ENCODE measurements at places on chromosomes 1 and 21. TPM values are rescaled to one million over a fixed set of nuclear protein-coding genes. Genes with fewer than 3 reads are reported as not detected.

- no peak overlapping the region for H3K4me3 ChIP-seq
- no peak for DNase-seq
- H3K36me3 ChIP-seq: no peaks in the 10 kb centered on the region
- H3K27ac ChIP-seq: peak overlapping the region; percentile 85
These were observed 24.8 kb upstream of the ALDH4A1 start for GRCh38 chr1:18927082-18927653.

- H3K36me3 ChIP-seq: no peaks in the 10 kb centered on the region
- no peak overlapping the region for H3K27ac ChIP-seq
- no peak for DNase-seq
- no peak overlapping the region for H3K4me3 ChIP-seq
- no peaks in the 10 kb centered on the region for H3K27me3 ChIP-seq
- H3K4me1 ChIP-seq: no peaks in the 10 kb centered on the region
These were observed 200.5 kb upstream of the RUNX1 start for GRCh38 chr21:35249636-35250035.

GRCh38 chr21:34639250-34639649 is 24.3 kb upstream of the RCAN1 start:
- no peak overlapping the region for H3K27ac ChIP-seq
- H3K4me3 ChIP-seq: no peak overlapping the region
- H3K27me3 ChIP-seq: no peaks in the 10 kb centered on the region
- no peaks in the 10 kb centered on the region for H3K4me1 ChIP-seq
- no peaks in the 10 kb centered on the region for H3K36me3 ChIP-seq

GRCh38 chr1:117802531-117803257 is 126.7 kb downstream of the GDAP2 start:
- no peak overlapping the region for H3K4me3 ChIP-seq
- DNase-seq: no peak
- no peaks in the 10 kb centered on the region for H3K27me3 ChIP-seq
- no peaks in the 10 kb centered on the region for H3K4me1 ChIP-seq
- no peak overlapping the region for H3K27ac ChIP-seq
- no peaks in the 10 kb centered on the region for H3K36me3 ChIP-seq

DNA sequence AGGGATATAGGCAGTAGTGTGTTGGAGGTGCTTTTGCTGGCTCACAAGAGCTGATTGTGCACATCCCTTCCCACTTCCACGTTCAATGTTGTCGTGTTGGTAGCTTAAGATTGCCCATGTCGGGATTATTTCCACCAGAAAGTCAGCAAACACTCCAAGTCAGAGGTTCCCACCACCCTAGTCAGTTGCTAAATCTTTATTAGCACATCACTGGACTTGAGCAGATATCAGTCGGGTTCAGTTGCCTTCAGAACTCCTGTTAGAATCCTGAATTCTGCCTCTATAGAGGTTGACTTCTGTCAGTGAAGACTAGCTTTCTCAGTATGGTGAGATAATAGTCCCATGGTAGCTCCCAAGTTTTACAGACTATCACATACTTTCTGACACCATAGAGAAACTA is 10.5 kb downstream of the AGL start:
- H3K27ac ChIP-seq: no peak overlapping the region
- no peak overlapping the region for H3K4me3 ChIP-seq
- H3K4me1 ChIP-seq: no peaks in the 10 kb centered on the region
- no peak for DNase-seq
- no peaks in the 10 kb centered on the region for H3K27me3 ChIP-seq
- H3K36me3 ChIP-seq: no peaks in the 10 kb centered on the region

GRCh38 chr1:54459140-54459539 is 52.9 kb upstream of the SSBP3 start:
- H3K27me3 ChIP-seq: no peaks in the 10 kb centered on the region
- H3K27ac ChIP-seq: no peak overlapping the region
- no peak overlapping the region for H3K4me3 ChIP-seq
- no peak for DNase-seq

DNA sequence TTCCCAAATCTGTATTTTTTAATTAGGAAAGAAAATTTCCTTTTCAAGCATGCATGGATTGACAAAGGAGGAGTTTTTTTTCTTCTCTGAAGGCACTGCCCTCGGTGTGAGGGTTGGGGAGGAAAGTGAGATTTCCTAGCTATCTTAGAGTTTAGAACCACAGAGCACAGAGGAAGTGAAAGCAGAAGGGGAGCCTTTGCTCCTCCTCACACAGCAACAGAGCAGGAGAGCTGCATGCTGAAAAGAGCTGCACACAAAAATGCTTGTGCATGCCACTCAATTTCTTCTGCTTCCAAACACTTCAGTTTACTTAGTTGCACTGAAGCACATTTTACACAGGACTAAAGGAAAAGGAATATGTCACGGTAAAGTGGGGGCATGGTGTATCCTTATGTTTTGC is 308.1 kb downstream of the GPATCH2 start:
- no peak overlapping the region for H3K27ac ChIP-seq
- H3K27me3 ChIP-seq: no peaks in the 10 kb centered on the region
- H3K36me3 ChIP-seq: no peaks in the 10 kb centered on the region

- H3K4me3 ChIP-seq: peak within 1 kb of the TSS; percentile 26
- H3K27me3 ChIP-seq: peaks cover 14% of the 10 kb centered on the region
- no peaks in the 10 kb centered on the region for H3K36me3 ChIP-seq
- H3K27ac ChIP-seq: no peak within 1 kb of the TSS
These were observed at the start of gene DMBX1 for GRCh38 chr1:46489638-46490405. TSS of gene DMBX1 (plus strand) at chr1:46489836. CDS start at chr1:46507011, 17,175 bp downstream.

DNA sequence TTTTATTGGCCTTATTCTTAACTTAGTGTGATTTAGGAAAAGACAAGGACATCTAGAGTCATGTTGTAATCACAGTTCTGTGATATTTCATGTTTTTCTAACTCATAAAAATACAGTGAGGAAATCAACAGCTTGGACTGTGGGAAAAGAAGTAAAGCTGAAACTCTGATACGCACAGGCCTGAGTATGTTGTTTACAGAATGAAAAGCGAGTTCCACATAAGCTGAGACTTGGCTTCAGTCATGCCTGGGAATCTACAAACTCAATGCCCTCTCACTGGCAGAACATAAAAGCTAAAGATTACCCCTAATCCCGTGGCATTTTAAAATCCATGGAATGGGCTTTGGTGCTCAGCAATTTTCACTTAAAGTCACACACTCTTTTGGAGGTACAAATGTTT is 23.6 kb upstream of the ATP5PO start:
- H3K4me3 ChIP-seq: no peak overlapping the region
- peaks cover 18% of the 10 kb centered on the region for H3K4me1 ChIP-seq
- H3K36me3 ChIP-seq: no peaks in the 10 kb centered on the region
- no peak for DNase-seq
- H3K27ac ChIP-seq: no peak overlapping the region
- no peaks in the 10 kb centered on the region for H3K27me3 ChIP-seq

ATP1A2 gene
- total RNA-seq: 2.2 TPM

HSF2BP gene
- 0.91 TPM for total RNA-seq

PTGFR gene
- total RNA-seq: 2.2 TPM

HRNR gene
- total RNA-seq: not detected

CD101 gene
- 50.2 TPM for total RNA-seq

CD48 gene
- 32.1 TPM for total RNA-seq

ITLN1 gene
- total RNA-seq: not detected
